ENCODE measurements at places on chromosomes 4 and X.

GRCh38 chr4:64384237-64385203 lies 24.7 kb downstream of the TECRL start:
- no peak for DNase-seq

DNA sequence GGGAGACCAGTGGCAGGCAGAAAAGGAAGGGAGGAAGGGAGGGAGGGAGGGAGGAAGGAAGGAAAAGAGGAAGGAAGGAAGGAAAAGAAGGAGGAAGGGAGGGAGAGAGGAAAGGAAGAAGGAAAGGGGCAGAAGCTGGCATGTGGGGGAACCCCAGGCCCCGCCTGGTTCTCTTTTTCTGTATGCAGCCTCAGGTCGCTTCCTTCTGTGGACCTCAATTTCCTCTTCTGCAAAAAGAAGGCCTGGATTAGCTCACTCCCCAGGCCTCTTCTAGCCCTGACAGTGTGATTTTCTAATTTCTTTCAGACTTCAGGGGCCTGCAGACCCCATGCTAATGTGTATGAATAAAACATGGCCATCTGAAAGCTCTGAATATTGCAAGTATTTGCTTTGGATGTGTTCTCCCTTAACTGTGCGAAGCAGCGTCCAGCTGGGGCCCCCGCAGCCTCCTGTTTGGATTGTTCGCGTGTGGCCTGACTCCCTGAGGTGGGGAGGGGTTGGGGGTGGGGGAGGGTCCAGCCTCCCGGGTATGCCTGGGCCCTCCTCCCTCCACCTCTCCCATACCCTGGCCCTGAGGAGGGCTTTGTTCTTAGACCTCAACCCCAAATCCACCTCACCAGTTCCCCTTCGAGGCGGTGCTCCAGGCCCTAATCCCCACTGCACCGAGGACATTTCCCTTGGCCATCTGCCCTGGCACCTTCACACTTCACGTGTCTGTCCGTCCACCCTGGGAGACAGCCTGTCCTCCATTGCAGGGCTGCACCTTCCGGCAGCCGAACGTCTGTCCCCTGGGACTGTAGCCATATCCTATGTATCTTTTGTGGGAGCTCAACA lies 199.9 kb upstream of the ATP6AP2 start:
- DNase-seq, result peak; percentile 17

DNA sequence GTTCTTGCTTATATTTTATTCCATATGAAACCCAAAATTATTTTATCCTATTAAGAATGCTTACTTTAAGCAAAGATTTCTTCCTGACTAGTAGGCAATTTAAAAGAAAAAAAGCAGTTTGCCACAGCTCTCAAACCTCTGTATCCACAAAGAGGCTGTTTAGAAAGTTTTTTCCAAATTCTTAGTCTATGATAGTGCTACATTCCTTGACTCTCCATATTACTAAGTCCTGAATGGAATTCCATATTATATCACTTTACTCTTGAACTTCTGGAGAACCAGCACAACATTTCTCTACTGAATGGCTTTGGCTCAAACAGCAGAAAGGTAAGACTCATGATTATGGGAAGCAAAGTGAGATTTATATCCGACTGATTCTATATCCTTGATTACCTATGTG lies 8.3 kb downstream of the SLC10A6 start:
- no peak for DNase-seq

GRCh38 chrX:118562582-118563164 lies 67.1 kb downstream of the DOCK11 start:
- DNase-seq, result no peak

GRCh38 chr4:126046081-126046614 lies 731.4 kb downstream of the FAT4 start:
- no peak for DNase-seq

DNA sequence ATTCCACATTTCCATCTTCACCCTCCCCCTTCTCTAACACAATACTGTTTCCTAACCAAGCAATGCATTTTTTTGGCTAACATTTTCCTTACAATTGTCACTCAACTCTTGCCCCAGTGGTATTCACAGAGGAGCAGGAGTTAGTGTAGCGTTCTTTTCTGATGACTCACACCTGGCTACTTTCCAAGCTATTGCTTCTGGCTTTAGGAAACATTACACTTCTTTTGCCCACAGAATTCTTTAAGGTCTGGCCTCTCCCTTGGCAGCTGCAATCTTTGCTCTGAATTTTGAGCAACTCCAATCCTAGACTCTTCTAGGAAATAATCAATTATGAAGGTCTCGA lies 27.5 kb upstream of the PDGFC start:
- no peak for DNase-seq

DNA sequence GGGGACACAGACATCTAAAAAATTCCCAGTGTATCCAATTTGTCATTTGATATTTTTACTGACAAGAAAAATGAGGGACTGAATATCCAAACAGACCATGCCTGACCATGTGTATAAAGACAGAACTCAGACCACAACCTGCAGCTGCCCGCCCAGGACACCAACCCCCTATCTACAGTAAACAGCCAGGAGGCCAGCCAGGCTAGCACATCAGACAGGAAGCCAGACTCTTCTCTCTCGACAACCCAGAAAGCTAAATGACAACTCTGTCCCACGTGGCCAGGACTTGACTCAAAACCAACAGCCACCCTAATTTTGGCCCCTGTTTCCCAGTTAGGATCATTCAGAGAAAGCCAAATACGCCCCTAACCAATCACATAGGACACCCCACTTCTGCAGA lies 15.1 kb downstream of the AFAP1 start:
- no peak for DNase-seq

DNA sequence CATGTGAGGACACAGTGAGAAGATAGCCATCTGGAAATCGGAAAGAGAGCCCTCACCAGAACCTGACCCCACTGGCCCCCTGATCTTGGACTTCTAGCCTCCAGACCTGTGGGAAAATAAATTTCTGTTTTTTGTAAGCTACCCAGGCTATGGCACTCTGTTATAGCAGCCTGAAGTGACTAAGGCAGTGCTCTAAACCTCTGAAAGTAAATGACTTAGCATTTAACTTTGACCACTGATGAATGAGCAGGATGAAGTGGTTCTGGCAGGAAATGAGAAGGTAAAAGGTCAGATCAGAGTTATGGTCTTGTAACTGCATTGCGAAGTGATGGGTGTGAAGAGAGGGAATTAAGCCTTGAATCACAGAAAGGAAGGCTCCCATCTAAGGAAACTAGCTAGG lies 17.0 kb downstream of the GPAT3 start:
- no peak for DNase-seq

- no peak for DNase-seq
Measured at GRCh38 chr4:35105486-35105885, 1138.8 kb downstream of the ARAP2 start.

GRCh38 chr4:52052475-52052780 lies 1.3 kb downstream of the SPATA18 start:
- no peak for DNase-seq

- no peak for DNase-seq
Measured at GRCh38 chr4:101527188-101527587, 179.9 kb upstream of the PPP3CA start.

GRCh38 chr4:141705747-141706377 lies 69.5 kb downstream of the IL15 start:
- no peak for DNase-seq

- peak; percentile 19 for DNase-seq
Measured at GRCh38 chr4:53313510-53313909, 52.4 kb downstream of the SCFD2 start.

GRCh38 chrX:79084923-79085322 lies 59.6 kb upstream of the GPR174 start:
- no peak for DNase-seq

DNA sequence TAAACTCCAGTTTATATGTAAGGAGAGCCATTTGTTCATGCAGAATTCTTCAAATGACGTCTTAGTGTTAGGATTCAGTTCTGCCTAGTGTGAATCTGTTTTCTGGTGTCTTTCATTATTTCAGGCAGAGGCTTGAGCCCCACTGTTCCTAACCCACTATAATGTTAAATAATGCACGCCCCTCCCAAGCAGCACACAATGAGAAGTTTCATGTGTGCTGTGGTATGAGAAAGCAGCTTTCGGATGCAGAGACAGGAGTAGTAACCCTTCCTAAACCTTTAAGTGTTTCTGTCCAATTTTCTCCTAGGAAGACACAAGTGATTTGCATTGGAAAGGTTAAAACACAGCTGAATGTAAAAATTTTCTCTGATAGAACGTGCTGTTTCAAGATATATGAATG lies 54.5 kb downstream of the TRIM2 start:
- DNase-seq, result no peak

DNA sequence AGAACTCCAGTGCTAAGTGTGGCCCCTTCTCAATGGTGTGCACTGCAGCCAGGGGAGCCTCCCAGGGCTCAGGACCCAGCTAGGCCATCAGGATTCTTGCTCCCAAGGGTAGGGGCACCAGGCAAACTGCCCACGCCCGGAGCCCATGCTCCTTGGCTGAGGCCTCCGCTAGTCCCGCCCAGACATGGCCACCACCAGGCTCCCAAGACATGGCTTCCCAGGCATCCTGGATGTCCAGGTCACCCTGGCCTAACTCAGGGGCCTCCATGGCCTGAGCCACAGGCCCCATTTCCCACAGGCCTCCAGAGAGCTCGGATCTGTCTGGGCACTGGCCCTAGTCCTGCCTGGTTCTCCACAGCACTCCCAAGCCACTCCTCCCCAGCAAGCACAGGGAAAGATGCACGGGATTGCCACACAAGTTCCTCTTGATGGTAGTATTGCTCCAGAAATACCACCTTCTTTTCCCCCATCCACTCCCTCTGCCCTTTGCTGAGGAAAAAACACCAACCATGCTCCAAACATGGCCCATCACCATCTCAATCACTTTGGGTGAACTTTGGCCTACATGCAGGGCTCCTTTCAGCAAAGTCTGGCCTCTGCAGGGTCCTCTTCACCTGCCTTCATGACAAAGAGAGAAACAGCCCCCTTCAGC lies 274.7 kb upstream of the AGTR2 start:
- no peak for DNase-seq

- DNase-seq, result no peak
Measured at GRCh38 chrX:102491766-102492165, 20.2 kb upstream of the TCP11X2 start.

- DNase-seq, result peak; percentile 78
Measured at GRCh38 chrX:107324493-107325310, 118.3 kb downstream of the DNAAF6 start.

DNA sequence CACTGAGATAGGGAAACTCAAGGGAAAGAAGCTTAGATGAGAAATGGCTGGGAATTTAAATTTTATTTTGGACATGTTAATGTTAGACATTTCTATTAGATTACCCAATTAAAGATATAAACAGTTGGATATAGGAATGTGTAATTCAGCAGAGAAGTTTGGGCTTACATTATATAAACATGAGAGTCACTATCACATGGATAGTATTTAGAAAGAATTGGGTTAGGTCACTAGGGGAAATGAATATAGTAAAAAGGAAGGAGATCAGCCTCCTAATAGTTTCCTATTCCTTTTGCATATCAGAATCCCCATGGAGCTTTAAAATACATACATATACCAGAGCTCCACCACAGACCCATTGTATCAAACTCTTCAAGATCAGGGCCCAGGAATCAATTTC lies 19.6 kb upstream of the CXCL5 start:
- DNase-seq, result no peak

DNA sequence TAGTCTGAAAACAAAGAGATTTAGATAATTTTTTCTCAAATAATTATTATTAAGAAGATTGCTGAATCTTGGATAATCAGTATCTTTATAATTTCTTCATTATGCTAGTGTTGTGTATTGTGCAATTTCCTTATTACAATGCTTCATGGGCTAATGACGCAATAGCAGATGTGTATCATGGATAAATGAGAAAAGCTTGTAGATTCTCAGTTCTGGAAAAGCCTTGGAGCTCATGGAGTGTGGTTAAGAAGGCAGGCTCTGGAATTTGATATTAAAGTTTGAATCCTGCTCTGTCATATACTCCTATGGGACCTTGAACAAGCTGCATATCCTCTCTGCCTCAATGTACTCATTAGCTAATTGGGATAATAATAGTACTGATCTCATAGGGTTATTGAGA lies 18.9 kb upstream of the CXCL8 start:
- no peak for DNase-seq

DNA sequence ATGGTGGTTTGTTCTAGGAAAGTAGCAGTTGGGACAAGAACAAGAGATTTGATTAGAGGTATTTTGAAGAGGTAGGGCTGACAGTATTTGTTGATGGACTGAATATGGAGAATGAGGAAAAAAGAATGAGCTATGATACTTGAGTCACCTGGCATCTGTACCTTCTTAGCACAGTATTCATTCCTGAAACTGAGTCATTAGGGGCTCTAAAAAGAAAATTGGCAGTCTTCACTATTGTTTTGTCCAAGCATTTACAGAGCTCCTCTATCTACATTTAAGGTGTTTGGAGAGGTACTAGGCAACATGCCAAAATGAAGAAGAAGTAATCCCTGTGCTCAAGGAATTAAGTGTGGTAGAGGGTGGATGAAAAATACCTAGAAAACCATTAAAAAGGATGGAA lies 165.8 kb downstream of the SHROOM4 start:
- DNase-seq, result no peak

DNA sequence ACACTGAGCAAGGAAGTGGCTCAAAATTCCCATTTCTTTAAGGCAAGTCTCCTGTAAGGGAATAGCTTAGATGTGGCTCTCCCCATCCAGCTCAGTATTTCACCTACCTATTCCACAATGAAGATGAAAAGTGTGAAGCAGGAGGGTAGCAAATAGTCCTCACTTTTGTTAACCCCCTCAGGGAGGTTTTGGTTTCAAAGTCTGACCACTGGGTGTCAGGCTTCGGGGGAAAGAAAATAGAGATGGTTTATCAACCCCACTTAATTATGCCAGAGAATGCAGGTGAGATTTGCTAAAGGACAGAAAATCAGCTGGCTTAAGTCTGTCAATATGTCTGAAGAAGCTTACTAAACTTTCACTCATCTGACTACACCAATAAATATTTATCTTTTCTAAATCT lies 69.5 kb downstream of the DHX15 start:
- no peak for DNase-seq

- no peak for DNase-seq
Measured at GRCh38 chrX:112672788-112673560, 6.8 kb downstream of the LHFPL1 start.

- DNase-seq, result no peak
Measured at GRCh38 chr4:75142850-75143249, 209.9 kb downstream of the PARM1 start.

- no peak for DNase-seq
Measured at GRCh38 chrX:70437011-70437410, 7.6 kb upstream of the DLG3 start.

DNA sequence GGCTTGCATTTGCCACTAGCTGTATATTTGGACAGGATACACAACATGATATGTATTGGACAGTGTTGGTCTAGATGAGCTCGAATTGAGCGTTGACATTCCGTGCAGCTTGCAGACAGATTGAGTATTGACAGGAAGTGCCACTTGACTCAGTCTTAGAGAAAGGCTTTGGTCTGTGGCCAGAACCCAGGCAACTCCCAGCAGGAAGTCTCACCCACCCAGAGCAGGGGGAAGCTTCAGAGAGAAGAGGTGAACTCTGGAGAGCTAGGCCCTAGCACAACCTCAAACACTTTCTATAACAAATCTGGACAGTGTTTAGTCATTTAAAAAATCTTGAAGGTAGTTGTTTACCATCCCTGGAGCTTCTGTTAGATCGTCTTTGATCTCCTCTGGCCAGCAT lies 280.5 kb downstream of the FBXW7 start:
- no peak for DNase-seq

Measured in retina (tissue), 1 donor.